Activated naive CD4-positive, alpha-beta T cell (primary cell): ENCODE measurements at places on chromosomes 3 and 15.

GRCh38 chr15:99224372-99225214 is 24.8 kb downstream of the TTC23 start:
- no peak for DNase-seq

GRCh38 chr3:7205962-7206361 is 345.0 kb downstream of the GRM7 start:
- DNase-seq, result no peak

GRCh38 chr3:39960515-39961191 is 151.2 kb downstream of the MYRIP start:
- DNase-seq, result no peak

- no peak for DNase-seq
These were observed 10.7 kb upstream of the CYP11A1 start for GRCh38 chr15:74377831-74378766.

DNA sequence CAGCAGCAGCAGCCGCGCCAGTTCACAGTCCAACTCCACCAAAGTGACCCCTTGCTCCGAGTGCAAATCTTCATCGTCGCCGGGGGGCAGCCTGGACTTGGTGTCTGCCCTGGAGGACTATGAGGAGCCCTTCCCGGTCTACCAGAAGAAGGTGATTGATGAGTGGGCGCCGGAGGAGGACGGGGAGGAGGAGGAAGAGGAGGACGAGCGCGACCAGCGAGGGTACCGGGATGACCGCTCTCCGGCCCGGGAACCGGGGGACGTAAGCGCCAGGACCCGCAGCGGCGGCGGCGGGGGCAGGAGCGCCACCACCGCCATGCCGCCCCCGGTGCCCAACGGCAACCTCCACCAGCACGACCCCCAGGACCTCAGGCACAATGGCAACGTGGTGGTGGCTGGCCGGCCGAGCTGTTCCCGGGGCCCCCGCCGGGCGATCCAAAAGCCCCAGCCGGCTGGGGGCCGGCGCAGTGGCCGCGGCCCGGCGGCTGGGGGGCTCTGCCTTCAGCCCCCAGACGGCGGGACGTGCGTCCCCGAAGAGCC is 224.1 kb upstream of the IL12A start:
- DNase-seq, result no peak

DNA sequence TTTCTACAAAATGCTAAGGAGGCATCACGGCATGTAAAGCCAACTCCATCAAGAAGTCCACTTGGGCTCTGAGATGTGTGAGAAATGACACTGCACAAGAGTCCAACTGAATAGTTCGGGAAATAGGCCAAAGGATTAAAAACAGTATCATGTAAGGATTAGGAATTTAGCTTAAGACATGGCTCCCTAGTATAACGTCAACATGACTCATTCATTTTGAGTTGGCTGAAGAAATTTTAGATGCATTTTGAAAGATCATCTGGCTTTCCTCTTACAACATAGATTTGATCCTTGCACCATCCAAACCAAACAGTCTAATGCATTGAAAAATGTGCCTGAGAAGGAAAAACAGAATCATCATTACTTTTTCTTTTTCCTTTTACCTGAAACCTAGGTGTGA is 109.3 kb upstream of the MME start:
- no peak for DNase-seq

- DNase-seq, result no peak
These were observed 25.6 kb downstream of the IQCB1 start for GRCh38 chr3:121809249-121809648.

DNA sequence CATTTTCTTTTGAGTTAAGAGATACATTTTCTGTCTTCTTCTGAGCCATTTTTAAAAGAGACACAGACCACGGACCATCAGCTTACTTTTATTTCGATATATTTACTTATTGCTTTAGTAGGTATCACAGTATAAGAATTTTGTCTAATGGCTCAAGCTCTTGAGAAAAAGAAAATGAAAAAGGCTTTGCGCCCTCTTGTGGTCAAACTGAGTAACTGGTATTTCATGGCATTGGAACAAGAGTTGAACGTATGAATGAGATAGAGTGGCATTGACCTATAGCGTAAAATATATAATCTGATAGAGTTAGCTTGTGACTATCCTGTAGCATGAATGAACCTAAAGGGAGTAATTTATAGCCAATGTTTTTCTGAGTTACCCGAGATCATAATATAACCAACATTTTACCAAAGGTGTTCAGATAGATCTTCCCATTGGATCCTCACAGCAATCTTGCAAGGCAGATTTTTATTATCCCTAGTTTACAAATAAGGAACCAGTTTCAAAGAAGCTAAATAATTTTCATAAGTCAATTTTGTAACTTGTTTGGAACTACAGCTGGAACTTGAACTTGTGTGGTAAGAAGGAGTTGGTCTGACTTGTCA is 154.6 kb downstream of the POLR2M start:
- DNase-seq, result no peak

DNA sequence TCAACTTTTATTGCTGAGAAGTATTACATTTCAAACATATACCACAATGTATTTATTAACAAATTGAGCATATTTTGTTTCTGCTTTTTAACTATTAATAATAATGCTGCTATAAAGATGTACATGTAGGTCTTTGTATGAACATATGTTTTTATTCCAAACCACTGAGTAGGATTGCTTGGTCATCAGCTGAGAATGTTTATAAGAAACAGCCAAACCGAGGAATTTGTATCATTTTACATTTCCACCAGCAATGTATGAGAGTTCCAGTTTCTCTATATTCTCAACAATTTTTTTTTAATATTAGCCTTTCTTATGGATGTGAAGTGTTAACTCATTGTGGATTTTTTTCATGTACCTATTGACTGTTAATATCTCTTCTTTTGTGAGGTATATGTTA is 119.5 kb upstream of the MDFIC2 start:
- no peak for DNase-seq

- DNase-seq, result no peak
These were observed 85.6 kb downstream of the CPN2 start for GRCh38 chr3:194265505-194265892.

DNA sequence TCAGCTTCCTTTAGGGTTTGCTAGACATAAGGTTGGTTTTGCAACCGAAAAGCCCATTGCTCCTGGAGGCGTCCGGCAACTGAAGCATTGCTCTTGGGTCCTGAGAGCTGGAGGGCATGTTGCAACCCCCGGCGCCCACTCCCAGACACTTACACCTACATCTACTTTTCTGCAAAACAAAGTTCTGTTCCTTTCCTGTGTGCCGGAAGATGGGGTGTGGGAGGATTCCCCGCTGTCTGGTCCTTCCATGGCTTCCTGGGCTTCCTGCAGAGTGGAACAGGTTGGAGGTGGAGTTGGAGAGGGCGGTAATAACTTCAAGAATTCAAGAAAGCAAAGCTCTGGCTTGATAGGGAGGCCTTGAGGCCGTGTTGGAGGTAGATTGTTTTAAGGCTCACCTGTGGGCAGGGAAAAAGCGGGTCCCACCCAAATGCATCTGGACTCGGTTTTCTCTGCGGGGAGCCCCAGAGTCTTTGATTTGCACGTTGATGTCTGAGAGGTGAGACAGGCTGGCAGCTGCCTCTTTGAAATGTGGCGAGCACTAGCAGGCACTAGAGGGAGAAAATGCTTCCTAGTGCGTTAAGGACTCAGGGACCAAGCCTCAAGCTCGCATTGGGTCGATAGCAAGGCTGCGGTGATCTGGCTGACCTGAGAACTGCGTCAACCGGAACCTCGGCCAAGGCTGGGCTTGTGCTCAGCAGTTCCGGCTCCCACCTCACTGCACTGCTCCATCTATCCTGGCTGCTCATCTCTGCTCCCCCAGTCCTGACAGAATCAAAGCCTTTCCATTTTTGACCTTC is 39.5 kb downstream of the NR2F2 start:
- no peak for DNase-seq

- no peak for DNase-seq
These were observed 170.7 kb upstream of the TP63 start for GRCh38 chr3:189460511-189460910.

DNA sequence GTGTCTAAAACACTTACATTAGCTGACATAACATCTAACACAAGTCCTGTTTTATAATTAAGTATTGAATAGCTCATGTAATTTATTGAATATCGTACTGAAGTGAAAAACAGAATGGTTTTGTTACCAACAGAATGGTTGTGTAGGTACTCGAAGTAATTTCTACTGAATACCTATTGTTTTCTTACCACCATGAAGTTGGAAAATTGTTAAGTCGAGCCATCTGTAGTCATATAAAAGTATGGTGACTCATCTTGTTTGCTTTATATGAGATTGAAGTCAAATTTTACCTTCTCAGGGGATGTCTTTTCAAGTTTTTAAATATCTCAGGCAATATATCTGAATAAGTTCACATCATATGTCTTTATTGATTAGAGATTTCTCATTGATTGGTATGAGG is 37.6 kb downstream of the PIAS1 start:
- DNase-seq, result no peak

DNA sequence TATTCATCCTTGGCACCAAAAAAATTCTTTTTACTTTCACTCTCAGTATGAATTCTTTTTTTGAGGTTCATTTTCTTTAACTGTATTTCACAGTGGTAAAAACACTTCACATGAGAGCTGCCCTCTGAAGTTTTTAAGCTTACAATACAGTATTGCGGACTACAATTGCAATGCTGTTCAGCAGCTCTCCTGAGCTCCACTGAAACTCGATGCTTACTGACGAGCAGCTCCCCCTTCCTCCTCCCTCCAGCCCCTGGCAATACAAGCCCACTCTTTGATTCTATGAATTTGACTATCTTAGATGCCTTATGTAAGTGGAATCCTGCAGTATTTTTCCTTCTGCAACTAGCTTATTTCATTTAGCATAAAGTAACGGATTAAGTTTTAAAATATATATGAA is 183.4 kb downstream of the ADAMTS17 start:
- no peak for DNase-seq

DNA sequence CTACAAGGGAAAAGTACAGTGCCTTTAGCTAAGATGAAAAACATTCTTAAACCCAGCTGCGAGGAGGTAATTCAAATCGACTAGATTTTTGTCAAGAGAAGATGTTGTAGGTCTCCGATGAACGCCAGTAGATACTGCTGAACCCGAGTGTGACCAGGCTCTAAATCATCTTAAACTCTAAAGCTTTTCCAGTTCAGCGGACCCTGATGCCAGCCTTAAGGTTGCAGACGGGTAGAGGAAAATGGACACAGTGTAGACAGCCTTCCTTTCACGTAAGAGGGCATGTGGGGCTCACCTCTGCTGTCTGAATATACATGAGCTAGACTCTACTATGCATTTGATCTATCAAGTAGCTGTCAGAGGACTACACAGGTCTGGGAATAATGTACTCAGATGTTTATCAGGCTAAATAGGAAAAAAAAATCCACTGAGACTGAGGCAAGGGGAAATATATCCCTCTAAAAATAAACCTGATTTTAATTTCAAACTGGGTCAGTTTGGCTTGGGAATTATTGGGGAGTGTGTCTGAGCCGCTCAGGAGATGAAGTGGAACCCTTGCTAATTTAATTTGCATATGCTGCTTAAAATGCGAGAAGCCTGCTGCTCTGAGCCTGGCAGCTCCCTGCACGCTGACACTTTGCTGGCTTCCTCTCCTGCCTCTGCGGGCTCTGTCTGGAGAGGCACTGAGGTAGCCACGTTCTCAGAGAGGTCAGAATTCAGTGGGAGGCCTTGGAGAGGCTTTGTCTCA is 151.9 kb downstream of the CADPS start:
- DNase-seq, result no peak

GRCh38 chr3:67489816-67490215 is 164.6 kb downstream of the SUCLG2 start:
- no peak for DNase-seq

DNA sequence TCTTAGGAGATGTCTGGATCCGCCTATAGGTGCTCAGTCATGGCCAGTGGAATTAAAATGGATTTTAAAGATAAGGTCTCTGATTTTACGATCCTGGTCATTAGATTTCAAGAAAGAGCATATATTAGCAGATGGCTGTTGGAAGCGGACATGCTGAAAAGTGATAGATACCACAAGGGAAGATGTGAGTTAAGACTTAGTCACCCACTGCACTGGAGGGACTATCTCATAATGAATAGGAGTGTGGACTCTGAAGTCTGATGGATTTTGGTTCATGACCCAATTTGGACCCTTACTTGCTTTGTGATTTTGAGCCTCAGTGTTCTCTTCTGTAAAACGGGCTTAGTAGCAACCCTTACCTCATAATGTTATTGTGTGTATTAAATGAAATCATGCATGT is 214.7 kb downstream of the CHST2 start:
- no peak for DNase-seq

DNA sequence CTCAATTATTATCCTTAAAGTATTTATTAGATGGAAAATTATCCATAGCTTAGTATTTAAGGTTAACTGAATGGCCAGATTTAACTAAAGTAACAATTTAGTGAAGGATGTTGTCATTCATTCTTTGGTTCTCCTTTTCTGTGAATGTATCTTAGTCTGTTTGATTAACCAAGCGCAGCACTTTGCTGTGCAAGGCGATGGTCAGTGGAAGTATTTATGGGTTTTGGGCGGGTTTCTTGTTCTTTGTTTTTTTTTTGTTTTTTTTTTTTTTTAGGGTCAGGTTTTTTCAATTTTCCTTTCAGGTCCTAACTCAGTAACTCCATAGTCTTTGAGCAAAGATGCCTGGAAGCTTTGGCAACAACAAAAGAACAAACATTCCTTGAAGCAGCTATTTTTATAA is 328.8 kb downstream of the PTPRG start:
- no peak for DNase-seq

- DNase-seq, result no peak
These were observed 238.3 kb upstream of the PLSCR5 start for GRCh38 chr3:146843476-146843875.
